ENCODE measurements at places on chromosomes 2 and 18.

DNA sequence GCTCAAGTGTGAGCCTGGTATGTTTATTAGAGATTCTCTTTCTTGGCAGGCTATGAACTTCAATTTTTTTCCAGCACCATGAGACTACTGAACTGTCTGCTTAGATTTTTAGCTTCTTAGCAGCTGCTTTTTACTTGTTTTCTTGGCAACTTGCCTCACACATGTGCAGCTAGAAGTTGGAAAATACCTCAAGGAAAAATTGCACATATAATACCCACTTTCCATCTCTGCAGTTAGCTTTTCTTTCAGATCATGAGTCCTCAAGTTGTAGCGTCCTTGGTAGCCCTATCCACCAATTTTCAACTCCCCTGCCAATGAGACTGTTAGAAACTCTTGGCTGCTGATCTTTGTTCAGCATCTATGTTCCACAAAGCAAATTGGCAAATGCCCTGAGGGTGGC, 302.1 kb downstream of the HRH4 start:
- no peak for DNase-seq

GRCh38 chr2:3747032-3747654, 43.8 kb downstream of the DCDC2C start:
- no peak for DNase-seq

GRCh38 chr18:48321121-48321520, 88.1 kb downstream of the ZBTB7C start:
- DNase-seq = no peak

- no peak for DNase-seq
These were observed 24.6 kb downstream of the PTRHD1 start for GRCh38 chr2:24768601-24769000.

Measured in skeletal muscle cell (primary cell).